ENCODE measurements at places on chromosomes 5 and 9.

- DNase-seq = no peak
These were observed 119.8 kb downstream of the SSBP2 start for GRCh38 chr5:81631124-81631523.

GRCh38 chr9:96048104-96048955 lies 172.8 kb downstream of the ERCC6L2 start:
- DNase-seq = no peak

DNA sequence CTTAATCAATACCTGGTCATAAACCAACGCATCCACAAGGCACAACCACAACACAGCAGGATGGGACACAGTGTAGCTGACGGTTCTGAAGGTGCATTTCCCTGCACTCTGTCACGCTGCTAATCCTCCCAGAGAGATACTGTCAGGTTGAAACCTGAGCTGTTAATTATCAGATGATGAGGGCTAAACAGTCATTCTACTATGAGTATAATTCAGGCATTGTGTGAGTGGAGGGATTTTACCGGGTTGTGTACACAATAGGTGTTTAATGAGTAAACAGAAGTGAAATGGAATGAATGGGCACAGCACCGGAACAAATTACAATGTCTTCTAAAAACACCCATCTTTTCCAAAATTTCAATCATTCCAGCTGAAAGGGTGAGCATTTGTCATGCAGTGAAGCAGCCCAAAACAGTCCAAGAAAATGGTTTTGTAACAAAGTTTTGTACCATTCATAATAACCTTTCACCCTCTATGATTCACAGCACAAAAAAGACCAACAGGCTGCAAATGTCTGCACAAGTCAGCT lies 71.5 kb downstream of the ABCA1 start:
- DNase-seq = no peak

GRCh38 chr5:65190328-65191053 lies 291.2 kb downstream of the ADAMTS6 start:
- peak; percentile 95 for DNase-seq

- no peak for DNase-seq
These were observed 6.9 kb upstream of the GSN start for GRCh38 chr9:121261107-121261460.

DNA sequence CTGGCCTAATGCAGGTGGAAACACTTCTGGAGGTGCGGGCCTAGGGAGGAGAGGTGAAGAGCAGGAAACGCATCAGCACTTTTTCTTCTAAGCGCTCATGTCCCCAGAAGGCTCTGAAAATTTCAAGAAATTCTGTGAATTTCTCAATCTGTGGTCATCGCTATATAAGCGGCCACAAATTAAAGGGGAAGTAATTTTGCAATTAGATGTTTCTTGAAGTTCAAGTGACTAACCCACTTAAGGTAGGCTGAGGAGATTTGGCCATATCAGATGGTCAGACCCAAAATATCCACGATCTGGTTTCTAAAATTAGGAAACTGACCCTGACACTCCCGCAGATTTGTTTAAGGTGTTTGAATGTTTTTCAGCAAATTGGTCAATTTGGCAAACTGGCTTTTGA lies 16.6 kb upstream of the HMGCR start:
- DNase-seq = no peak

DNA sequence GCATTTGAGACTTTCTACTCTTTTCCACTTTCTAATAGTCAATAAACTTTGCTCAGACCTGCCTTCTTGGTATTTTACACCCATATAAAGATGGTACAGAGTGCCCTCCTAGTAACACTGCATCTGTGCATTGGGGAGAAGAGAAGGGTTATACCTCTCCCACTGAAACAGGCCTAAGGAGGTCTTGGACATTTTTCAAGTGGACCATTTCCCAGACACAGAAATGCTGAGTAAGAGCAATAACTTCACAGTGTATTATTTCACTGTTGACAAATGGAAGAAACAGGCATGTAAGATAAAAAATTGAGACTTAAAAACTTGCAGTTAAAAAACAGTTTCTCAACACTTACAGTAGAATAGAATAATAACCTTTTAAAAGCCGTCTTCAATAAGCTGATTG lies 1224.0 kb upstream of the CDH18 start:
- no peak for DNase-seq

Data from AG04450 (cell line).